ENCODE measurements at places on chromosomes 11 and 22.

GRCh38 chr11:62256281-62256680, 13.7 kb upstream of the SCGB2A2 start:
- no peak for DNase-seq

DNA sequence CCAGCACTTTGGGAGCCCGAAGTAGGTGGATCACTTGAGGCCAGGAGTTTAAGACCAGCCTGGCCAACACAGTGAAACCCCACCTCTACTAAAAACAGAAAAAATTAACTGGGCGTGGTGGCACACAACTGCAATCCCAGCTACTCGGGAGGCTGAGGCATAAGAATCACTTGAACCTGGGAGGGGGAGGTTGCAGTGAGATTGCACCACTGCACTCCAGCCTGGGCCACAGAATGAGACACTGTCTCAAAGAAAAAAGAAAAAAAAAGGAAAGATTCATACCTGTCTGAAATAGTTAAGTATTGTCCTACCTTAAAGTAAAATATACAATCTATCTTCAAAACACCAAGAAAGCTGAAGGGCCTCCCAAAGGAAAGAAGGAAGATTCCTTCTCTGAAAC, 20.1 kb downstream of the RBFOX2 start:
- DNase-seq: no peak

- no peak for DNase-seq
These were observed 8.6 kb upstream of the APBB1 start for GRCh38 chr11:6427516-6427915.

DNA sequence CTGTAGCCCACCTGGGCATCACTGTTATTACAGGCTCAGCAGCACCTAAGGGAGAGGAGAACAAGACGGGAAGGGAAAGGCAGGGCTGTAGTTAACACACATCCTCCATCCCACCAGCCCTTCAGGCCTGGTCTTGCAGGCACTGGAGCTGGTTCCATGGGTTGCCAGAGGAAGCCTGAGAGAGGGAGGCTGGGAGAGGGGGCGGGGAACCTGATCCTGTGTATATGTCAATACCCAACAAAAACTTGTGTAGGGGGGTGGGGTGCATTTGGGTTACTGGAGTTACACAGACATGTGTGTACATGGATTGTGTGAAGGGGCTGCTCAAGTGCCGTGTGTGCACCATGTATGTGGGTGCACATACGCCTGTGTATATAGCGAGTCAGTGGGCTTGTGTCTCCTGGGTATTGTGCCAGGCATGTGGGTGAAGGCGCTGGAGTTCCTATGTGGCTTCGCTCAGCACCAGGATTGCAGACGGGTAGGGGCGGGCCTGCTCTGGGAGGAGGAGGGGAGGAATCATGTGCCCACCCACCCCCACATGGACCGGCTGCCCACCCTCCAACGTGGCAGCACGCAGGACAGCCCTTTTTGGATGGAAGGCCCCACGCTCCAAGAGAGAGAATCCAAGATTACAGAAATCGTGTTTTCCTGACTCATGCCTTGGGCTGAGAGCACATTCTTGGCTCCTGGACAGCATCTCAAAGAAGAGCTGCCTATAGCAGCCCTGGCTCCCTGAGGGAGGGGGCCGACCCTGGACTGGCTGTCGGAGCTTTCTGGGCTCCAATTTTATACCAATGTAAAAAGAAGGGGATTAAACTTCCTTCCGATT, 4.2 kb upstream of the SERPINH1 start:
- DNase-seq: no peak

DNA sequence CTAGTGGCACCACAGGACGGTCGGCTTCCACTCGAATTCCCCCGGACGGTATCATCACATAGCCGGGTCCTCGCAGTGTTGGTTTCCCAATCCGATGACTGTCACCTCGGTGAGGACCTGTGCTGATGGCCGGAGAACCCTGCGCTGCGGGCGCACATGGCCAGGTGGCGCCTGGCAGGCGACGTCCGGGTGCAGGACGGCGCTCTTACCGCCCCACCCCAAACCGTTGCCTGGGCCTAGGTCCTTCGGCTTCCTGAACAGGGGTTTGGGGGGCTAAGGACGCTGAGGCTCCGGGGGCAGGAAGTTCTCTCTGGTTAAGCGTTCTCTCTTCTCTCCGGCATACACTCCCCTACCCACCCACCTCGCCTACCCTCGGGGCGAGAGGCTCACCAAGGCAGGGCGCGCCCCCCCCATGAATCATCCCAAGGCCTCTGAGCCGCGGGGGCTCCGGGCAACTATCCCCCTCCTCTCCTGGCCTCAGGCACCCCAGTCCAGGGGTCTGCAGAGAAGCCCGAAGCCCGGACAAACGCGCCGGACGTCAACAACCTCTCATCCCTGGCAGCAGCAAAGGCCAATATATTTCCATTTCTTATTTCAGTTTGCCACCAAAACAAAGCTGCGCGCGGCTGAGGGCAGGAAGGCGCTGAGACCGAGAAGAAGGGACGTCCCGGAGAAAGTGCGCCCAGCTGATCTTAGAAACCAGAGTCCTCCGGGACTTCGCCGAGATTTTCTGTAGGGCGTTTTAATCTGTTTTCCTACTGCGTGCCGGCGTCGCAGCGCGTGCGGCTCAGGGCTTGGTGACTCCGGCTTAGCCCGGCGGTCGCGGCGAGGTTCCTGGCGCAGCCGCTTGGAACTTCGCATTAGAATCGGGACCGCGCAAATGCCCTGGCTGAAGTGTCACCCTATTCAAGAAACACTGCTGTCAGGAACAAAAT, 5.6 kb downstream of the ALX4 start:
- DNase-seq: no peak
